ENCODE measurements at places on chromosomes 1 and 21.

DNA sequence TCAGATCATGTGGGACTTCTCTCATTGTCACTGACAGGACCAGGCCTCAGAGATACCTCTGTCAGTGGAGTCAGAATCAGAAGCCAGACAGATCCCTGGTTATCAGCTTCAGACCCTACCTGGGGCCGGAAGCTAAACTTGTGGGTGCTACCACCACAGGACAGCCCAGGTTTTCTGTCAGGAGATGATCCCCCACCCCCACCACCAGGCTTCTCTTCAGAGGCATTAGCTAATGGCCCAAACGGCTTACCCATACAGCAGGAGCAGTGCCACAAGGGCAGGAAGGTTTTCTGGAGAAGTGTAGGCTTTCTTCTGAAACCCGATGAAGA, 105.5 kb downstream of the ABCA4 start:
- DNase-seq, result no peak

DNA sequence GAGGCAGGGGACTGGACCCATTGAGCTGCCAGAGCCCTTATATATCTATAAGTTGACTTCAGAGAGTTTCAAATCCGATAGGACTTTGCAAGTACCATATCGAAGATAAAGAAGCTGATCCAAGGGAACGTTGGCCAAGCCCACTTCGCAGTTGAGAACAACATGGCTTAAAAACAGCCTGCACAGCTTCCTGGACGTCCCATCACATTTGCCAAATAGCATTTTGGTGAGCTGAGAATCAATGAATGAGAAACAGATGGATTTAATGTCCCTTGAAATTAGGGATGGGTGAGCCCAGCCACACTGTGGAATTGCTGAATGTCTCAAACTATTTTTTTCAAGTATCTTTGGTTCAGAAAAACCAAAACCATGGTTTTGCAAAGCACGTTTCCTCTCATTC, 64.8 kb downstream of the KCNJ15 start:
- no peak for DNase-seq

DNA sequence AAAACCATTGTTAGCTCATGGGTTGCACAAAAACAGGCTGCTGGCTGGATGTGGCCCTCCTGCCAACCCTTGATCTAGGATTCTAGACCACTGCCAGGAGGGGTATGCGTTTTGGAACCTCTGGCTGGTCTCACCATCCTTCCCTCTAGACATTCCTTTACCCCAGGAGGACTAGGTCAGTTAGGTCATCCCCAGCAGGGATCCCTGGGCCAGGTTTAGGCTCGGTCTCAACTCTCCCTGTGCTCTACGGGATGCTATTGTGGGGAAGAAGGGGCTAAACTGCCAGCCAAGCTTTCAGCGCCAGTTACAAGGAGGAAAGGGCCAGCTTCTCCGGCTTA, 22.7 kb downstream of the SLC2A1 start:
- DNase-seq, result no peak

GRCh38 chr1:39690225-39690624, 1.0 kb downstream of the HPCAL4 start:
- no peak for DNase-seq

GRCh38 chr1:221559911-221560310, 182.0 kb downstream of the DUSP10 start:
- DNase-seq, result no peak

GRCh38 chr1:183319051-183319450, 99.1 kb downstream of the NMNAT2 start:
- no peak for DNase-seq

DNA sequence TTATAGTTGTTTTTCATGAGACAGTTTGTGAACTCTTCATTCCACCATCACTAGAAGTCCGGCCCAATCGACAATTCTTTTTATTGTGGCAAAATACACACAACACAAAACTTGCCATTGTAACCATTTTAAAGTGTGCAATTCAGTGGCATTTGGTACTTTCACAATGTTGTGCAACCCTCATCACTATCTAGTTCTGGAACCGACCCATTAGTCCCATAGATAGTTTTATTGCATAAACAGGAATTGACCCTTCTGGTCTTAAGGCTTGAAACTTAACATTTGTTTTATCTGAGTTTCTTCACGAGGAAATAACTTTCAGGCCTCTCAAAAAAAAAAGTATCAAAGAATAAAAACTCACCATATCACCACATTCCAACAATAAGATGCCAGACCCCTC, 8.8 kb upstream of the PPIE start:
- no peak for DNase-seq

DNA sequence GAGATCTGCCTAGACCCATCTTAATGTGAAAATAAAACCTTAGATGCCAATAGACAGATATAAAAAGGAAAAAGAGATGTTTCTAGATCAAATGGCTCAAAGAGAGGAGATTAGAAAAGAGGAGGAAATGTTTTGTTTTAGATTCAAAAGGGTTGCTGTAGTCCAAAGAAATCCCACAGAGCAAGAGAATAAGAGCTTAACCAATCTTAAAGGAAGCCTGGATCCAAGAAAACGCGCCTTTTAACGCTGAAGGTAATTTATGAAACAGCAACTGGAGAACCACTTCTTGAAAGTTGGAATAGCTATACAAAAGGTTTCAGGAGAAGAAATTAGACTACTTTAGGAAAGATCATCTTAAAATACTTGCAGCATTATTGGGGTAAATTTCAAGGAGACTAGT, 298.8 kb downstream of the BRINP2 start:
- DNase-seq, result no peak

DNA sequence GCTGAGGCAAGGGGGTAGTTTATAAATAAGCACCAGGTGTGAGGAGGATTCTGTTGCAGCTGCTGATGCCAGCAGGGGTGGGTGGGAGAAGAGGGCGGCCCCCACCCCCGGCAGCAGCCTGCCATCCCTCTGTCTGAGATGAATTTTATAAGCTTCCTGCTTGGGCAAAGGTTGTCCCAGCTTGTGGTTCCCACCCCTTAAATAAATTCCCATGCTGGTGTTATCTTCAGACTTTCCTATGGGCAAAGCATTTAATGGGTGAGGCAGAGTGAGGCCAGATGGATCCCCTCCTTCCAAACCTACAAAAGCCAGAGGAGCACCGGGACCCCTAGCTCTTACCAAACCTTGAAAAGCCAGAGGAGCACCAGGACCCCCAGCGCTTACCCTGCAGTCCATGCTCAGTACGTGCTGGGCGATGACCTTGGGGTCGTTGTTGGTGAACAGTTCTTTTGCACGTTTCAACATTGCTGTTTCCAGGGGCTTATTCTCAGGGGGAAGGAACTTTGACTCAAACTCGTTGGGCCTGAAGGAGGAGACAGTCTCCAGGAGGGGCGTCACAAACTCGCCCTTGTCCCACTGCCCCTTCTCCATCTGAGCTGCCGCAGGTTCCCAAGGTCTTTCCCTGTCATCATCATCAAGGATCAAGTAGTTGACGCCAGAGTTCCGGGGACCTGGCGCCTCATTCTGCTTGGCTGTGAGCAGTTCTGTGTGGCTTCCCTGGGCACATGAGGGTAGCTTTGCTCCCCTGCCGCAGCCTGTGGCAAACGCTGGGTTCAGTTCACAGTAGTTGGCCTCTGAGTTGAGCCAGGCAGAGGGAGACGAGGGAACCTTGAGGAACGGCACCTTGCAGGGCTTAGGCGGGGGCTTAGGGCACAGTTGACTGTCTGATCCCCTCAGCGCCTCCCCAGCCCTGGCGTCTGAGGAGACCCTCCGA, 99.5 kb downstream of the BCAR3 start:
- no peak for DNase-seq

- no peak for DNase-seq
Observed at GRCh38 chr1:31756578-31756977, 7.6 kb downstream of the ADGRB2 start.
